Smooth muscle cell of the brain vasculature (primary cell): ENCODE measurements at places on chromosomes 5 and 9.

GRCh38 chr9:3912817-3913216, 387.0 kb upstream of the RFX3 start:
- no peak for DNase-seq

DNA sequence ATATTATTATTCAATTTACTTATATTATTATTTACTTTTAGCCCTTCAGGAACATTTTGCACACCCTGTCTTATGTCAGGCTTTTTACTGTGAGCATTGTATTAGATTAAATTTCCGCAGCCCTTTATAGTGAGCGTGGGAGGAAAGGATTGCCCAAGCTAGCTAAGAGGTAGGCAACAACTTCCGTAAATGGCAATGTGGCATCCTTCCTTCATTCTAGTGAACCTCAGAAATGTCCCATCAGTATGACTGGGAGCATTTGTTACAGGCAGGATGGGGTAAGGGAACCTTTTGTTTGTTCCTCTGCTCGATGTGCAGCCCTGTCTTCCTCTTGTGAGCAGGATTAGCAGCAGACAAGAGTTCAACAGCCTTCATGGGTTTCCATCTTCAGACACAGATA, 6.2 kb upstream of the CD180 start:
- DNase-seq: no peak

DNA sequence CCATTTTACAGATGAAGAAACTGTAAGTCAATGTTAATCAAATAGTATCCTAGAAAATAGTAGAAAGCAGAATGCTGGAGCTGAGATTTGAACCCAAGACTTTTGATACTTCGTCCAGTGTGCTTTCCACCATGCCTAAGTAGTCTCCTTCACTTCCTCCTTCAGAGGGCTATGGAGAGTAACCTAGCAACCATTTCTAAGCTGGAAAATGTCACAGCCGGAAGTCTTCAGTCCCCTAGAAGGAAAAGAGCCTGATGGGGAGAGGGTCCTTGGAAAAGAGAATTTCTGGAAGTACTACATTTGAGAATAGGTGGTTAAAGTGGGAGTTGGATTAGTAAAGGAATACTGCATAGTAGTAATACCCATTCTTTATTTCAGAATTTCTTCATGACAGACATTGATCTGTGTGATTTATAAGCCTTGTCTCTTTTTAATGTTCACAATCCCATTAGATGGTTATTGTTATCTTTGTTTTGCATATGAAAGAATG, 32.7 kb downstream of the PCDHAC2 start:
- DNase-seq: no peak

- DNase-seq: no peak
These were observed 7.1 kb downstream of the ANP32B start for GRCh38 chr9:97990259-97990658.

- no peak for DNase-seq
These were observed 9.0 kb upstream of the WDR38 start for GRCh38 chr9:124844291-124844690.

DNA sequence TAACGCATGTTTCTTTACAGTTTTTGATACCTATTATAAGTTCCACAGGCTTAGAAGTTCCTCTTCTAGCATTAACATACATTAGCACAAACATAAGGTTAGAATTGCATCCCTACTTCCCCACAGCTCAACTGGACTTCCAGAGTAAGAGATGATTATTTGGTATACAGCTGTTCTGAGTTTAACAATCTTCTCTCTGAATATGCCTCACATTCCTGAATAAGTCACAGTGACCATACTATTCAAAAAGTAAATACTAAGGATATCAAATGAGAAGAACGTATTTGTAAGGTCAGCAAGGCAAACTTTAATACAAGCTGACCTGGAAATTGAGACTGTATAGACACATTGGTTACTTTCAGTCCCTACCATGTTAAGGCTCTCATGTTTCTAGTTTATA, 21.3 kb downstream of the NR6A1 start:
- DNase-seq: no peak

- no peak for DNase-seq
These were observed 13.6 kb downstream of the ARHGAP26 start for GRCh38 chr5:142783601-142784341.

DNA sequence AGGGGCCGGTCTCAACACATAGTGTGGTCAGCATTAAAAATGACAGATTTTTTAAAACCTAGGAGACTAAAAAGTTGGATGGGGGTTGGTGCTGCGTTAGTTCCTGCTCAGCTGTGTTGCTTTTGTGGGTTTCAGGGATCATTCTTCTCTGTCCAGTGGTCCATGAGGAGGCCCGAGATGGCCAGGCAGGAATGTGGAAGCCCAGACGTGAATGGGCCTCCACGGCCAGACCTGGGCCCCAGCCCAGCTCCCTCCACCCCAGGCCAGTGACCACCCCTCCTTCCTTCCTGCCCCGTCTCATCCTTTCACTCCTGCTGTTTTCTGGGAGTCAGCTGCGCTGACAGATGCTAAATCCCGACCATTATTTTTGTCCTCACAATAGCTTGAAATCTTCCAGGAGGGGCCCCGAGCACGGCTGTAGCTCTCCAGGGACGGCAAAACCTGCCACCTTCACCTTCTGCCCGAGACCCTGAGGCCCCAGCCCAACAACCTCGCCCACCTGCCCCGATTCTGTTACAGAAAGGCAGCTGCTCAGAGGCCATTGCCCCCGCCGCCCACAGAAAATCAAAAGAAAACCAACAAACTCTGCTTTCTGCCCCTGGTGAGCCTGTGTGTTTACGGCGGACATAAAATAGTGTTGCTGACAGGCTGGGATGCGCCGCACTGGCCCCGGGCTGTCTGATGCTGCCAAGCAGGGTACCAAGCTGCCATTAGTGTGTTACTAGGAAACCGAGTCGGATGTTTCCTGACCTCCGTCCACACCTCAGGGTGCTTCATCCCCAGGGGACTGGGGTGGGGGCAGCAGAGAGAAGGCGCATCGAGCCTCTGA, 83.7 kb upstream of the SARDH start:
- DNase-seq: no peak

DNA sequence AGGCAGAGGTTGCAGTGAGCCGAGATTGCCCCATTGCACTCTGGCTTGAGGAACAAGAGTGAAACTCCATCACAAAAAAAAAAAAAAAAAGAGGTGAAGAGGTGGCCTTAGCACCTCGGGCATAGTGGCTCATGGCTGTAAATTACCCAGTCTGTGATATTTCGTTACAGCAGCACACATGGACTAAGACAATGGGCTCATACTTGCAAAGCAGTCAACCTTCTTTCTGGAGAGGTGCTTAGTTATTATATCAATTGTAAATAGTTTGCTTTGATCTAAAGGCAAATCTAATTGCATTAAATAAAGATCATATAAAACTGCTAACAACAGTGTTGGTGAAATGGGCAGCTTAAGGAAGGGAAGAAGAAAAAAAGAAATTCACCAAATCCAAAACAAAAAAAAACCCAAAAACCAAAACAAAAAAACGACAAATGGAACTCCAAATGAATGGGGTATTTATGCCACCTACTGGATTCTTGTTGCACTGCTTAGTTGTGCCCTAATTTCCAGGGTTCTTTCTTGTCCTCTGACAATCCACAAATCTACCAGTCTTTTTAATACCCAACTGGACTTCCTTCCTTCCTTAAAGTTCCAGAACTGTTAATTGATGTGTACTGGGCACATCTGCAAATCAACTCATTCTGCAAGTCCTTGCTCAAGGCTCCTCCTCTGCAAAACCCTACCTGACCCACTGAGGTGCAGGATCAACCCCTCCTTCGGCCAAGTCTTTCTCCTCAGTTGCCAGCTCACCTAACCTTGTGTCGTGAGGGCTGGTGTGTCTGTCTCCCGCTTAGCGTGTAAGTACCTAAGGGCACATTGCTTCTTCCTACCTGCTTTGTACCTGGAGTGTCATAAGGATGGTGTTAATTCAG, 35.0 kb upstream of the DMRT1 start:
- peak; percentile 18 for DNase-seq

DNA sequence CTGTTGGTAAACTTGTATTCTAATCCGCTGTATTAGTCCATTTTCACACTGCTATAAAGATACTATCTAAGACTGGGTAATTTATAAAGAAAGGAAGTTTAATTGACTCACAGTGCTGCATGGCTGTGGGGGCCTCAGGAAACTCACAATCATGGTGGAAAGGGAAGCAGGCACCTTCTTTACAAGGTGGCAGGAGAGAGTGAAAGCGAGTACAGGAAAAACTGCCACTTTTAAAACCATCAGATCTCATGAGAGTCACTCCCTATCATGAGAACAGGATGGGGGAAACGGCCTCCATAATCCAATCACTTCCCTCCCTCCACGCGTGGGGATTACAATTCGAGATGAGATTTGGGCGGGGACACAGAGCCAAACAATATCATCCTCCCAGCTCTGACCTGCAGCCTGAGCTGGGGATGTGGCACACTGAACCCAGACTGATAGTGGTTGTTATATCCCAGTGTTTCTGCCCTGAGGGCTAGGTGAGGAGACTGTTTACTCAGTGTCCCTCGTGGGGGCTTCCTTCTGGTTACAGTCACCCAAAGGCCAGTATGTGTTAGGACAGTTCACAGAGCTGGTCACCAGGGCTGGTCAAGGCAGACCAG, 488.3 kb downstream of the KDM4C start:
- no peak for DNase-seq

GRCh38 chr9:15509931-15510788, 610 bp downstream of the PSIP1 start:
- DNase-seq: no peak

- DNase-seq: no peak
These were observed 119.8 kb downstream of the LPAR1 start for GRCh38 chr9:110918316-110919049.

DNA sequence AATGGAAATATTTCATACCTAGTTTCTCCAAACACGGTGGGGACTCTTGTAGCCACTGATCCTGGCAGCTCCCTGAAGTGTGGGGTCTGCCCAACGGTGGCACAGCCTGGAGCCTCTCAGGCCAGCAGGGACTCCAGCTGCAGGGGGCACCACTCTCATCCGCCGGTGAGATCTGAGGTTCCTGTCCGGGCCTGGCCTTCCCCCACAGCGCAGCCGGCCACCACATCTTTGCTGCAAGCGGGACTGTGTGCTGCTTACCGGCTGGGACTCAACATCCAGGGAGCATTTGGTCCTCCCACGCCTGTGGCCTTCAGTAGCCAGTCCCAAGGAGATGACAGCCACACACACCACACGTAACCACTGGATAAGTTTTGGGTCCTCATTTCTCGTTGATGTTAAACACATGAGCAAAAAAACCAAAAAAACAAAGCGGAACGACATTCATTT, 7.7 kb upstream of the NKX2-5 start:
- DNase-seq: no peak

- DNase-seq: no peak
These were observed 495.8 kb upstream of the RORB start for GRCh38 chr9:74001382-74001781.

DNA sequence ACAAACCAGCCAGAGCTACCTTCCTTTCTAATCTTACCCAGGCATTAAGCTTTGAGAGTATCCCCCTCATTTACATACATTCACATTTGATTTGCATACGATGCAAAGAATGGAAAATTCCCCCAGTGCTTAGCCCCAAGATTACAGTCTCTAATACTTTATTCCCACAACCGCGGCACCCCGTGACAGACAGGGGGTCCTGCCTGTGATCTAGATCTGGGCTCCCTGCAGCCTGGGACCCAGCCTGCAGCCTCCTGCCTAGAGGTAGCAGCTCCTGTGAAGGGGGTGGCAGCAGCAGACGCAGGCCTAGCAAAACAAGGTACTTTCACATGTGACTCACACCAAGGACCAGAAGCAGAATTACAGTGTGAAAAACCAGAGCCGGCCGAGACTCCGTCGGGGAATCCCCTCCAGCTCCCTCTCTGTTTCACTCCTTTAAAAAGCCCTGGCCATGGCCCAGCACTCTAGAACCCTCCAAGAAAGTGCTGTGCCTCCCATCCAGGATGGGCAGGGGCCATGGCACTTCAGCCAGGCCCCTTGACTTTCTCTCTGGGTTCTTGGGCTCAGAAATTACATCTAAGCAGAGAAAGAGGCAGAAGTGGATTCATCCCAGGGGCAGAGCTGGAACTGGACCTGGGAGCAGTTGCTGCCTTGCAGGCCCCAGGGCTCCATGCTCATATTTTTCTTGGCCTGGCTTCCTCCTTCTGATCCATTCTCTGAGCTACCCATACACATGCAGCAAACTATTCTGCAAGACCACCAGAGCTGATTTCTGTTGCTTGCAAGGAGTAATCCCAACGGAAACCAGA, 14.0 kb upstream of the TCF7 start:
- peak; percentile 21 for DNase-seq

- no peak for DNase-seq
These were observed 11.3 kb upstream of the IL6ST start for GRCh38 chr5:56006094-56006493.

GRCh38 chr5:181164076-181164952, 16.9 kb downstream of the OR2V2 start:
- DNase-seq: no peak

- no peak for DNase-seq
These were observed 127.0 kb downstream of the ADAMTS2 start for GRCh38 chr5:179217956-179218942.

GRCh38 chr5:116046823-116047222, 14.6 kb downstream of the ARL14EPL start:
- DNase-seq: no peak

- DNase-seq: no peak
These were observed 4.0 kb upstream of the ATP6V1G1 start for GRCh38 chr9:114583371-114584155.

- DNase-seq: no peak
These were observed 31.9 kb upstream of the F2R start for GRCh38 chr5:76683816-76684731.

DNA sequence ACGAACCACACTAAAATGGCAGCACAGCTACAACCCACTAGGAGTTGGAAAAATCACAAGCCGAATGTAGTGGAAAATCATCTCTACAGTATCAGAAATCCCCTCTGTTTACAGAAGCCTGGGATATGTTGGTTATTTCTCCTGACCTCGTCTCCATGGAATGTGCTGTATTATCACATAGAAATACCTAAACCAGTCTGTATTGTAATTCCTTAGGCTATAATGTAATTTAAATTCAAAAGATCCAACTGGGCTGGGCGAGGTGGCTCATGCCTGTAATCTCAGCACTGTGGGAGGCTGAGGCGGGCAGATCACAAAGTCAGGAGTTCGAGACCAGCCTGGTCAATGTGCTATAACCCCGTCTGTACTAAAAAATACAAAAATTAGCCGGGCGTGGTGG, 244.8 kb upstream of the MPDZ start:
- DNase-seq: no peak

GRCh38 chr9:93114169-93114983, 18.4 kb downstream of the CARD19 start:
- no peak for DNase-seq

- no peak for DNase-seq
These were observed 31.7 kb downstream of the UGCG start for GRCh38 chr9:111928359-111928720.
